ENCODE measurements at places on chromosomes 4 and X. TPM values are rescaled to one million over a fixed set of nuclear protein-coding genes. Genes with fewer than 3 reads are reported as not detected.

- DNase-seq: no peak
Observed at GRCh38 chrX:149910178-149910695, 19.1 kb upstream of the HSFX4 start.

DNA sequence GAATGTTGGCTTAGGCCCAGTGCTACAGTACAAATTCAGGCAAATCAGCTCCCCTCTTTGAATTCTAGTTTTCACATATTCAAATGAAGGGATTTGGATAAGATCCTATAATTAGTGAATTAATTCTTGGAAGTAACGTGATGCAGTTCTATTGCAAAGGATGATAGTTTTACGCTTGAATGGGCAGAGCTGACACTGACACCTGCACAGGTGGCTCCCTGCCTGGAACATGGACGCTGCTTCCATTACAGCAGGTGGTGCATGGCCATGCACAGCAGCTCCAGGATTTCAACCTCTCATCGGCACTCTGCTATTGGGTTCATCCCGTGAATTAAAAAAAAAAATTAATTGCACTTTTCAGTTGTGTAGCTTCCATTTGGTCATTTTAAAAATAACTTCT is 28.4 kb upstream of the RPS6KA6 start:
- DNase-seq: no peak

DNA sequence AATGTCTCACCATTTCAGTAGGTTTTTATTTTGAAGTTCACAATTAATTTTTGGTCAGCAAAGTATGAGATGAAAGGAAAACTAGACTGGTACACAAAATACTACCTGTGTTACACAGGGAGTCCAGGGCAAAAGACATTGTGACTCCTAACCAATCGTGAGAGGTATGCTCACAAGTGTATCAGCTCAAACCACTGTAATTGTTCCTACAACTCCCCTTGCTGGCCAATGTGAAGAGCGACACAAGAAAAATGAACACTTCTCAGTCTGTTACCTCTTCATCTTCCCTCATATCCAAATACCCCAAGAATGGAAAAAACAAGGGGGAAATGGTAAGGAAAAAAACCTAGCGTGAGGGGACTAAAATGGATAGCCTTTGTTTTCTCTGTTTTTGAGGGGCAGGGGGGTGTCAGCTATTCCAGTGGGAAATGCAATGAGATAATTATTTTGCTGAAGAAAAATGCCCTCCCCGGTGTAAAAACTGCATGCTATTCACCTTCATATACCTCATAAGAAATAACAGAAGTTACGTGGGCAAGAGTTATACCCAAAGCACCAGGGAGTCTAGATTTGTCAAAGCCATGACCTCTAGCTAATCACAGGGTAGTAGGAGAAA is 30.6 kb upstream of the NSUN7 start:
- DNase-seq: no peak

GRCh38 chrX:152072236-152072635 is 66.1 kb downstream of the MAGEA10 start:
- no peak for DNase-seq

DNA sequence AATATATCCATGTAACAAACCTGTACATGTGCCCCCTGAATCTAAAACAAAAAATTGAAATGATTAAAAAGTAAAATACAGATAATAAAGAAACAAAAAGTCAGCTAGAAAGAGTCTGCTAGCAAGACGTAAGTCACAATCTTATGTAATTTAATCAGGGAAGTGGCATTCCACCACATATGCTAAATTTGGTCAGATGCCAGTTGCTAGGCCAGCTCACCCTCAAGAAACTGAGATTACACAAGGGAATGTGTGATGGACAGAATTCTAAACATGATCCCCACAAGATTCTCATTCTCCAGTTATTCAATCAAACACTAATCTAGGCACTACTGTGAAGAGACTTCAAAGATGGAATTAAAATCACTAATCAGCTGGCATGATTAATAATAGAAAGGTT is 689.3 kb downstream of the CENPC start:
- no peak for DNase-seq

DNA sequence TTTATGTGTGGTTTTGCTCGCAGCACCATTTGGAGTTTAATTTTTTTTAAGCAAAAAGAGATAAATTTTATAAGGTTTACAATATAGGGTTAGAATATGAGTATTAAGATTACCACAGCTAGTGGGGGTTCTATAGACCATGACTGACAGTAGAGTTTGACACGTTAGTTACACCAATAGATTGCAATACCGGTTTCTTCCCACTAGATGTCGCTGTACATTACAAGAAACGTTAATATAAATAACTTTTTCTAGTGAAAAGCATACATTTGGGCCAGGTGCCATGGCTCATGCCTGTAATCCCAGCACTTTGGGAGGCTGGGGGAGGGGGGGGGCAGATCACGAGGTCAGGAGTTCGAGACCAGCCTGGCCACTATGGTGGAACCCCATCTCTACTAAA is 433.6 kb downstream of the MAGEB5 start:
- DNase-seq: no peak

DNA sequence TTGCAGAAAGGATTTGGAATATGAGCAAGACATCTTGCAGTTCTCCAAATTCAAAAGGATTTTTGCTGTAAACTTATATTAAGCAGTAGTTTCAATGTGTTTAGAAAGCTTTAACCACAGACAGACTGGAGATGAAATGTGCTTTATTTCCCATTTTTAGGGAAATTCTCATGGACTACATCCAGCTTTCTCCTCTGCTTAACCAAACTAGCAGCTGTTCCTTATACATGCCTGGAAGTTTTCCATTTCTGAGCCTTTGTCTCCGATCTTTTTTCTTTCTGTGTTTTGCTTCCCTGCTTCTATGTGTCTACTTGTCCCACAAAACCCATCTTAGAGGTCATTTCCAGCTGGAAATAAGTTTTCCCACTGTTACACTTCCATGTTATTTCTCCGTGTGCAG is 41.6 kb downstream of the TMA16 start:
- DNase-seq: no peak

GRCh38 chr4:27050731-27051130 is 190.1 kb downstream of the STIM2 start:
- DNase-seq: no peak

DNA sequence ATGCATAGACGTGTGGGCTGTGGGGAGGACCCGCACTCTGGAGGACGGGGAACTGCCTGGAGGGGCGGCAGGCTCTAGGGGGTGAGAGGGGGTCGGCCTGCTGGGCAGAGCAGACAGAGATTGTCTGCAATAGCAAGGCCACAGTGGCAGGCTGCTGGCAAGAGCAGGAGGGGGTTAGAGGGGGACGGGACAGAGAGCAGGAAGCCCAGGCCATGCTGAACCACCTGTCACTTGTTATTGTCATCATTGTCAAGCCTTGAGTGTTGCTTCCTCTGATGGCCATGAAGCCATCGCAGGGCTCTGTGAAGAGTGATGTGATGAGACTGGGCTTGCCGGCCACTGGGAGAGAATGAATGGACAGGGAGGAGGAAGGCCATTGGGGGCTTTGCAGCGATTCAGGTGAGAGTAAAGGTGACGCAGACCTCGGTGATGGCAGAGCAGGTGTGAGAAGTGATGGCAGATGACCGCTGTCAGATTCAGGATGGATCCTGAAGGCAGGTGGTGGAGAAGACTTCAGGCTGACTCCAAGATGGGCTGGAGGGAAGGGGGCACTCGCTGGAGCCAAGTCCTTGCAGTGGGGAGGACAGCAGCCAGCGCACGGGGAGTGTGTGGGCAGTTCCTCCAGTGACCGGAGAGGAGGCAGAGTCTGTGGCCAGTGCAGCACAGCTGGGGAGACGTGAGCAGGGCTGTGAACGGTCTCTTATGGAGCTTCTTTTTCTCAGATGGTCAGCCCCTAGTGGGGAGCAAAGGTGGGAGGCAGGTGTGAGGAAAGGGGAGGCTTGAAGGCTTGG is 43.6 kb downstream of the HTT-AS start:
- no peak for DNase-seq

GRCh38 chr4:183142571-183143550 is 43.8 kb downstream of the WWC2 start:
- DNase-seq: no peak

GRCh38 chr4:15964159-15964558 is 1.2 kb upstream of the FGFBP2 start:
- no peak for DNase-seq

DNA sequence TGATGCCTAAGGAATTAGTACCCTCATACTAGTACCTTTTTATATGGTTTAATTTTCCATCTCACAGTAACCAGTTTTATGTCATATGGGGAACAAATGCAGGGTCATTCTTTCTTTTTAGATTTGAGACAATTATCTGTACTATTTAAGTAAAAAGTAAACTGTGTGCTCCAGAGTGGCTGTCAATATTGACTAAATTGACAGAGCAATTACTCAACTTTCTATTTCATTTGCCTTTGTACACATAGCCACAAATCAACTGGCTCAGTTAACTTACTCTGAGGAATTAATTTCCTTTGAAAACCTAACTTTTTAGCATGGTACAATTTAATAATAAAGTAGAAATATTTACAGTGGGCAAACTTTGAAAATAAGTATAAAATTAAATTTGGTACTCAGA is 28.5 kb upstream of the TEX13C start:
- no peak for DNase-seq

DNA sequence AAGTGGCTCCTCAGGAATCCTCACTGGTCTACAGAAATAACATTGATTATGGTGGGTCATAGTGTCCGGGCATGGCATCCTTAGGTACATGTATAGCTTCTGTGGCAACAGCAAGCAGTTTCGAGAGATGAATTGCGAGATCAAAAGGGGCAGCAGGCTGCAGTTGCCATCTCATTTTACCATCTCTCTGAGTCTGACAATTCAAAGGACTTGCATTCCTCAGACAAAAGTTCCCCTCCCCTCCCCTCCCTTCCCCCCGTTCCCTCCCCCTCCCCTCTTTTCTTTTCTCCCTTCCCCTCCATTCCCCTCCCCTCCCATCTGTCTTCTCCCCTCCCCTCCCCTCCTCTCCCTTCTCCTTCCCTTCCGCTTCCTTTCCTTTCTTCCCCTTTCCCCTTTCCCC is 70.2 kb downstream of the MTNR1A start:
- no peak for DNase-seq

DNA sequence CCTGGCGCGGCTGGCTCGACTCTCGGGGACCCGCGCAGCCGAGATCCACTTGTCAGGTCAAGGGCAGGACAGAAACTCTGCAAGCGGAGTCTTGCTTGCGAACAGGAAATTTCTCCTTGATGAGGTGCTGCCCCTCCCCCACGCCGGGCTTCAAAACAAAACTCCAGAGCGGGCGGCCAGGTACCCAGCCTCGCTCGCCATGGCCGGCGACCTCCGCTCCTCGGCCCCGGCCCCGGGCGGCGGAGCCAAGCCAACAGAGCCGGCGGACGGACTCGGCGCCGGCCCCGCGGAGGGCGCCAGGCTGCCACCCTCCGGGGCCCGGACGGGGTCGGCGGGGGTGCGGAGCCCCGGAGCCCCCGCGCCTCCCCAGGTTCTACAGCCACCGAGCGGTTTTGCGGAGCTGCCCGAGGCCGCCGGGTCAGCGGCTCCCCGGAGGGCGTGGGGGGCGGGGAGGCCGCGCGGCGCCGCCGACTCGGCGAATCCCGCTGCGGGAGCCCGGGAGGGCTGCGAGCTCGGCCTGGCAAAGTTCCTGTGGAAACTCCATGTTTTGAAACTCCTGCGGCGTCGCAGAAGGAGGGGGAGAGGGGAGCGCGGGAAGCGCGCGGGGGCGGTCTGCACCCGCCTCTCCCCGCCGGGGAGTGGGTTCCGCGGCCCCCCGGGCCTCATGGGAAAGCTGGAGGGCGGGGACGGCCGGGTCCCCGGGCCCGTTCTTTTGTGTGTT is 11.7 kb upstream of the BCOR start:
- peak; percentile 66 for DNase-seq

GRCh38 chr4:153261461-153261860 is 57.2 kb downstream of the TRIM2 start:
- DNase-seq: no peak

- DNase-seq: peak; percentile 5
Observed at GRCh38 chrX:50812995-50813842, 775 bp downstream of the SHROOM4 start.

Gene SYN1
- 0.47 TPM for total RNA-seq

Gene AKAP4
- not detected for total RNA-seq

Gene TACR3
- not detected for total RNA-seq

Gene UCP1
- not detected for total RNA-seq

Gene EXOC1L
- not detected for total RNA-seq

Gene MAGEB1
- total RNA-seq: not detected

Gene CDX4
- not detected for total RNA-seq

Gene TSPAN7
- total RNA-seq: 3.2 TPM
